Pons (tissue), 1 donor: ENCODE measurements at places on chromosomes 4 and X.

DNA sequence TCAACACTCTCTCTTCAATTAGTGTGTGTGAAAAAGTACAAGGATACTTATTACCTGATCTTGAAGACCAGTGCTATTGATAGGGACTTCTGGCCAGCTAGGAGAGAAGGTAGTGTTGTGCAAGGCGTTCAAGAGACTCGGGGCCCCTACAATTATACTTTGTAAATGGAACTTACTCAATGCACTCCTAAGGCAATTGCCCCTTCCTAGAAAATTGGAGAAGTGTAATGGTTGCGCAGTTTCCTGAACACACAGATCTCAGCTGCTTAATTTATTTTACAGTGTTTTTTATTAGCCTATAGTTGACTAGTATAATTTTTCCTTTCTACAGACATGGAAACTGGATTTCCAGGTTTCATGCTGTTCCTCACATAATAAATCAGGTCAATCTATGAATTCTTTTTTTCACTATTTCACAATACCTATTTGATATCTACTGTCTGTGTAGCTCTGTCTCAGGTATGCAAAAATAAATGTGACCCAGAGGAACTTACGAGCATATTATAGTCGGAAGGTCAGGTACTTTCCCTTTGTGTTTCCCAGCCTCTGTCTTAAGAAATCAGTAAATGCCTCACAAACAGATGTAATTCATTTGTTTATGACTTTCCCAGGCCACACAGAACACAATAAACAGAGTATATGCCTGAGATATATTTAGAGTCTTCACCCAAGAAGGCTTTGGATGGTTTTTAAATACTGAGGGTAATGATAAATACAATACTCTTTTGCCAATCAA is 89.1 kb upstream of the TET2 start:
- DNase-seq = peak; percentile 36

DNA sequence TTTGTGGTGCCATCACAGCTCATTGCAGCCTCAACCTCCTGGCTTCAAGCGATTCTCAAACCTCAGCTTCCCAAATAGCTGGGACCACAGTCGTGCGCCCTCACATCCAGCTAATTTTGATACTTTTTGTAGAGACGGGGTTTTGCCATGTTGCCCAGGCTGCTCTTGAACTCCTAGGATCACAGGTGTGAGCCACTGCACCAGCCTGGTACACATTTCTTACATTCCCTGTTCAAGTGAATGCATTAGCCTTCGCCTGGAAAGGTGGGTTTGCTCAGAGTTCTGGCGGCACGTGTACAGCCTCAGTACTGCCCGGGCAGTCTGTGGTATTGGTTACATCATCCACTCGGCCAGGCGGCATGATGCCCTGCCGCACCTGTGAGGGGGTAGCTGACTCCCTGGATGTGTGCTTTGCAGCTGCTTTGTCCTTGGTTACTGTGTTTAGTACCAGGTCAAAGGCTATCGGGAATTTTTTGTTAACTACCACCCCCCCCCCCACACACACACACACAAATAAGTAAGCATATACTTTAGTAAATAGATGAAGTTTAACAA is 57.1 kb downstream of the TNIP2 start:
- DNase-seq = no peak

GRCh38 chrX:150236327-150236726 is 126.8 kb upstream of the MAMLD1 start:
- no peak for DNase-seq

GRCh38 chrX:123647244-123647643 is 85.6 kb downstream of the THOC2 start:
- no peak for DNase-seq

- no peak for DNase-seq
Observed at GRCh38 chrX:74178536-74178935, 125.4 kb upstream of the ZCCHC13 start.

GRCh38 chrX:2589186-2590020 is 88.6 kb upstream of the DHRSX start:
- DNase-seq = no peak

DNA sequence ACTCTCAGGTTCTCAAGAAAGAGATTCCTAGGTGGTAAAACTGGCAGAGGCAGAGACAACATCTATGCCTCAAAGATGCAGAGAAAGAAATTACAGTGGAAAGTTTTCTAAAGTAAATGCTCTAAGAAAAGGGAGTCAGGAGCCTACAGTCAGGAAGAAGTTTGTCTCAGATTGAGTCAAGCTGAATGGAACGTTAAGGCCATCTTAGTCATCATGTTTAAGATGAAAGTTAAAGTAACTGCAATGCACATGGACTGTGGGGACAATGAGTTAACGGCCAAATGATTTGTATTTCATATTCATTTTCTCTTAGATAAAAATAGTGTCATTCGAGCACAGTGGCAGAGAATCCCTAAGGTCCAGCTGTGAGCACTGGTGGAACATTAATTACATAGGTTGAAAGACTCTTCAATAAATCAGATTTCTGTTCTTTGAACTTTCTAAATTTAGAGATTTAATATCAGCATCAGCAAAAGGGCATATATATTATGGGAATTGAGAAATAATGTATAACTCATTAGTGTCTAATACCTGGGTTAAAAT is 384.6 kb downstream of the DTHD1 start:
- DNase-seq = no peak

DNA sequence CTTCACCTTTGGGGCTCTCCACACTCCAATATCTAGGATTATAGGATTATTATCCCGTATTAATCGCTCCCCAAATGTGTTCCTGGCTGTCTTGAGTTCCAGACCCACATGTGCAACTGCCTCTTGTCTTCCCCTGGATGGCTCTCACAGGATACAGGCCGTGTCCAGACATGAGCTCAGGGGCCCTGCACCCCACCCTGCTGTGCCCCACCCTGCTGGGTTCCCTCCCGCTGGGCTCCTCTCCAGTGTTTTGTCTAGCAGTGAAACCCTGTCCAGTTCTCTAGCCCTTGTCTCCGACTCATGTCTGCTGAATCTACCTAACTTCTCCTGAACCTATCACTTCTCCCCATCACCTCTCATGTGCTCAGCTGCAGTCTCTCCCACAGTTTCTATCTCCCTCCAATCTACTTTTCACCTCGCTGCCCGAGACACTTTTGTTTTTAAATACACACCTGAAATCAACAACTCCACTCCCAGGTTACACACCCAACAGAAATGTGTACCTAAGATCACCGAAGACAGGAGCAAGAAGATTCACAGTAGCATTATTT is 2.0 kb downstream of the RNF212 start:
- DNase-seq = no peak

DNA sequence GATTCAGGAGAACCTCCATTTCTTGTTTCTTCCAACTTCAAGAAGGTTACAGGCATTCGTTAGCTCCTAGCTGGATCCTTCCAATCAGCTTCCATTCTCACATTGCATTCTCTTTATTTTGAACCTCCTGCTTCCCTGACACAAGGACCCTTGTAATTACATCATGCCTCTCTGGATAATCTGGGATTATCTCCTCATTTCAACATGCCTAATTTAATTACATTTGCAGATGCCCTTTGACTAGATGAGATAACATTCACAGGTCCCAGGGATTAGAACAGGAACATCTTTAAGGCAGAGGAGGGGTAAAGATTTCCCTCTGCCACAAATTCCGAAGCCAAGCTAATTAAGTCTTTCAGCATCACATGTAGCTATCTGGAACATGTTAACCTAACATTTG is 753.8 kb upstream of the PCDH7 start:
- DNase-seq = no peak

DNA sequence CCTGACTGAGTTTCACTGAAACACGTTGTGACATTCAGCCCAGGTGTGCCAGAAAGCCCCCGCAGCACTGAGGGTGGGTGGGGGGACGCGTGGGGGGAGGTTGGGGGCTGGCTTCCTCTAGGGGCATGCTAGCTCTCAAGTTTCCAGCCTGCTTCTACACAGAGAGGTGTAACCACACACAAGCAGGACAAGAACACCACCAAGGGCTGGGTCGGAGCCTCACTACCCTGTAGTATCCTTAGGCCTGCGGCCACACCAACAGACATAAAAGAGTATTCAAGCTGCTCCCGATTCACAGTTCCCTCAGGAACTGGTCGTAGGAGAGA is 1.8 kb downstream of the USP46 start:
- DNase-seq = no peak

DNA sequence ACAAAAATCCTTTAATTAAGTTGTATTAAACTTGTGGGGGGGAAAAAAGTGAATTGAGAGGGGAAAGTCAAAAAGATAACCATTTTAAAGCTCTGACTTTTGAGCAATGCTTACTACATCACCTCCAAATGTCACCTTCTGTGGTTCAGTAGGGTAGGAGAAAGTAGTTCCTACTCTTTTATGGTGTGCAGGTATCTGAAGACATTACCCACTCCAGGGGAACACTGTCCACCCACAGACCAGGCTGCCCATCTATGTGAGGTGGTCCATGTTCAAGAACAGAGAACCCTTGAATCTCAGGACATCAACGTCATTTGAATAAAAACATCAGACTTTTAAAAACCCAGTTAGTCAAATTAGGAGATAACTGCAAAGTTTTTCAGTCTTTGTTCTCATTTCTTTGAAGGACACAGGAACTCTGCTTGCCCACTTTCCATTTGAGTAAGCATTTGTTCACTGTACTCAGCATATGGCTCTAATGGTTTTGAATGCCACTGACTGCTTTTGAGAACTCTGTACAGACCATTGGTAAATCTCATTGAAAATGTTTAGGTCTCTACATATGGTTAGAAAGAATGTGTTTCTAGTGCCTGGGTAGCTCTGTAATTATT is 18.4 kb downstream of the NMU start:
- DNase-seq = no peak

DNA sequence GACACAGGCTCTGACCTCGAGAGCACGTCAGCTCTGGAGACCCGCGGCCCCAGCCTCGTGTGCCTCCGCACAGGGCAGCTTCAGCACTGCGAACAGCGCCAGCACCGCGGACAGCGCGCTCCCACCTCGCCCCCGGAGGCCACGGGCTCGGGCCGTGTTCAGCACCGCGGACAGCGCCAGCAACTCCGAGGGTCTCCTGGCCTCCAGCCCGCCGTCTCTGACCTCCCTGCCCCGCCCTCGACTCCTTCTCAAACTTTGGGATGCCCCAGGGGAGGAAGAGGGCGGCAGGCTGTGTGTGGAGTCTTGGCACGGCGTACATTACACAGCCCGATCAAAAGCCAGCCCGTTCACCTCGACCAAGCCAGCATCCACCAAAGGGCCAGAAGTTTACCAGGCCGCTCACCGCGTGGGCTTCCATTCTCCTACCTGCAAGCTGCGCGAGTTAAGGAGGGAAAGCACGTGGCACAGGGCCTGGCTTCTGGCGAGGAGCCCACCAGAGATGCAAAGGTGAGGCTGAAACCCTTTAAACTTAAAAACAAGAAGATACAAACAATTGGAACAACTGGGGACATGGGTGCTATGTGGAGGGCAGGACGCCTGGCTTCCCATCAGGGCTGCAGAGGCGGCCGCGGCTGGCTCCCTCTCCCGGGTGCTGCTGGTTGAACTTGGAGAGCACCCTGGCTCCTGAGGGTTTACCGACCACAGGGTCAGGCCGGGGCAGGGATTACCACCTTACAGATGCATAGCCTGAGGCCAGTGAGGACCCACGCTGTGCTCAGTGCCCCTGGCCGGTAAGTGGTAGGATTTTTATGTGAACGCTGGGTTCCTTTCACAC is 4.5 kb upstream of the NKX1-1 start:
- no peak for DNase-seq

DNA sequence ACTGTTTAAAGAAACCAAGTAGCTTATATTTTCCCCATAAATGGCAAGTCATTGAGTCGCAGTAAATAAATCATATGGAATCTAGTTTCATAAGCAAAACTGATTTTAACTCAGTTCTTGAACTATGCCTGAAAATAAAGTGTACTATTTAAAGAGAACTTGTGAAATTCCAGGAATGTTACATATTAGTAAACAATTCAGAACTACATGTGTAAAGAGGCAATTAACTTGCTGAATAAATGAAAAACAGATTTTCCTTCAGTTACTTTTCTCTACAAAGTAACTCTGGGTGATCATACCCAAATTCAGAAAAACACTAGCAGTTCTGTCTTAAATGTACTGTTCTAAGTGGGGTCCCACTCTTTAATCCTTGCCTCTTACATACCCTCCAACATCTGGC is 236.1 kb upstream of the EDNRA start:
- no peak for DNase-seq

DNA sequence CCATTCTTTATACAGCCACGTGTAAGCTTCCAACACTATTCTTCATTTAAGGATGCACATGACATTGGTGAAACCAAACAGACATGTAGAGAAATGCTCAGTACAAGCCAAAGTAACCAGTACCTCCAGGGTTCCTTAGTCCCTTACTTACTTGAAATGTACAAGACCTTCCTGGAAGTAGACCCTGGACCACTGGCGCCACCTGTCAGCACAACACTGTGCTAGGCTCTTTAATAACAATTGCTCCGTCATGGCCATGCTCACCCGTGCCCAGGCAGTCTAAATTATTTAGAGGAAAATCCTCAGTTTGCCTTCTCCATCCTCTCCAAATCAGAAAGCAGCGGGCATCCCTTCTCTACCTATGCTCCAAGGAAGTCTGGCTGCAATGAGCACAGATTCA is 52.7 kb downstream of the ADGRA3 start:
- DNase-seq = no peak

DNA sequence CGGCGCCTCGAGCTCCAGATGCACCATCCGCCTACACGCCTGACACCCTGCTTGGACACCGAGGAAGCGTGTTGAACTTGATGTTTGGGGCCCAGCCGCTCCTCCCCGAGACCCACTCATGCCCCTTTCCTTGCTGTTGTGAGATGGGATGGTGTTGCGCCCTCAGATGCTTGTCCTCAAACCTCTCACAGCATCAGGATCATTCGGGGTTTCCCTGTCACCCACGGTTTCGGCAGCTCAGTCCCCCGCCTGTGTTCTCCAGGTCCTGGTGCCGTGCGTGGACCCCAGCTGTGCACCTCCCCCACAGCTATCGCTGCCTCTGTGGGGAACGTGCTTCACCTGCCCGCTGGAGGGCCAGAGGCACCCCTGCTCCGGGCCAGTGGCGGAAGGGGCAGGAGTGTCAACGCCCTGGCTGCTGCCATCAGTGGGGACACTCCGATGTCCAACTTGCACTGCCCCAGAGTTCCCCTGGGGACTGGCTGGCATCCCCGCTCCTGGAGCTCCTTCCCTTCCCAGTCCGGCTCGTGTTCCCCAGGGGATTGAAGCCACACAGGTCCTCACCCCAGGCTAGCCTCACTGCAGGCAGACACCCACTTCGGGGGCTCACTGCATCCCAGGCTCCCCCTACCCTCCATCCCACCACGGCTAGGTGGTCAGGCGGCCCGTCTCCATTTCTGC is 82.3 kb upstream of the ADRA2C start:
- DNase-seq = no peak

DNA sequence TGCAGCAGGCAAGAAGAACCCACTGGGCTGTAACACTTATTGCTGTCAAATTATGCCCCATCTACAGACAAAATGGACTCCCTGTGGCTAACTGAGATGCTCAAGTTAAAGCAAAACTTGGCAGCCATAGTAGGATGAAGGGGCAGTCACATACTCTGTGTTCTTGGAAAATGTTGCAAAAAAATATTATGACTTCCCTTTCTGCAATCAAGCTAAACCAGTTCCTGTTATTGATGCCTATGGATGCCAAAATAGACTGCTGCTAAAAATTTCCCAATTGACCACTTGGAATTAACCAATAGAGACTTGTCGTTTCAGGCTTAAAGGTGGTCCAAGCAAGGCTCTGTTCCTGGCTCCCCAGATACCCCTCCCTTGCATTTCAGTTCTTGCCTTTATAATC is 49.5 kb downstream of the IQCM start:
- DNase-seq = no peak
